ENCODE measurements at places on chromosomes 7 and 10.

DNA sequence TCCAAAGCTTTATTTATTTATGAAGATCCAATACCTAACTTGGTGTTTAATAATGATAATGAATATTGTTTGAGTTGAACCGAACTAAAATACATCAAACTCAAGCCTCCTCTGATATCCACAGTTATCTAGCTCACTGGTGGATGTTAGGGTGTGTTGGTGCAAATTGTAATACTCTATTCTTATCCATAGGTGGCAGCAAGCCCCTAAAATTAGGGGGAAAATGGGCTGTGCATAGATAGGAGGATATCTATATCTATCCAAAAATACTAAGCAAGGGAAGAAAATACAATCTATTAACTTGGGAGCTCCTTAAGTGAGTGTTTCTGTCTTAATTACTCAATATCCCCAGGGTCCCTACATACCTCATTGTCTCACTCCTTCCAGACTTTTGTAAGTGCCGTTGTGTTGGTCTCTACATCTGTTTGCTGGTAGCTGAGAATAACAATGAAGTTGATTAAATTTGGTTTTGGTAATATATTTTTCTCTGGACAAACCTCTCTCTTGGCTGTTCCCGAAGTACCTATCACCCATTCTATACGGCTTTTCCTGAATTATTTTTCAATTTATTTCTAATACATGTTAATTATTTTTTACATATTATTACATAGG is 55.0 kb upstream of the VWDE start:
- no peak for DNase-seq

DNA sequence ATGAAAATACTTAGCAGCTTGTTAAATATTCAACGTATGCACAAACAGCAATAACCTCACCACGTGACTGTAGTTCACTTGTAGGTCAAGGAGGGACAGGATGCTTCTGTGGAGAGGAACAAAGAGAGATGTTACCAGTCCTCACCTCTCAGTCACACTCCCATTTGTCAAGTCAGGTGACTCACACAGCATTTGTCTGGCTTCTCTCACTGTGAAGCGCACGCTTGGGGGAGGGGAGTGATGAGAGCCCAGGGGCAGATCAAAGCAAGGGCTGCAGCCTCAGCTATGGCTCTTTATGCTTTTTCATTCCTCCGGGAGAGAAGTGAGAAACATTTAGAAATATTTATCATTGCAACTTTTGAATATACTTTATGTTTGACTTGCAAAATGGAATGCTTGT is 2.9 kb upstream of the RBM20 start:
- DNase-seq, result no peak

GRCh38 chr7:37546677-37547076 is 98.0 kb upstream of the ELMO1 start:
- DNase-seq, result no peak

DNA sequence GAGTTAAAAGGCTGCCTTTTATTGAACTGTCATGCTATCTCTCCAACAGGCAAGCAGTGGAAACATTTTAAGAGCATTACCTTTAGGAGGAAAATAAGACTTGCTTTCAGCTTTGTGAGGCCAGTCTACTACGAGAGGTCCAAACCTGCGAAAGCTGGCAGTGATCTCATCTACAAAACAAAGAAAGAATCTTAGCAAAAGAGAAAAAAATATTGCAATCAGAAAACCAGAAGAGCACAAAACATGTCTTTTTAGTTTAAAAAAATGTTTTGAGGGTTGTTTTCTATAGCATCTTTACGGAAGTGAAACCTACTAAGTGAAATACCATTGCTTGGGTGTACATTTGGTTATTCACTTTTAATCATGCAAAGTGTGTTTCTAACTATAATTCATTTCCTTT is 147.9 kb downstream of the CPEB3 start:
- DNase-seq, result no peak

GRCh38 chr10:121900443-121901174 is 27.2 kb downstream of the ATE1 start:
- peak; percentile 50 for DNase-seq

GRCh38 chr10:11024596-11024995 is 6.9 kb downstream of the CELF2 start:
- DNase-seq, result peak; percentile 56

GRCh38 chr7:39693812-39694211 is 70.4 kb downstream of the RALA start:
- no peak for DNase-seq

DNA sequence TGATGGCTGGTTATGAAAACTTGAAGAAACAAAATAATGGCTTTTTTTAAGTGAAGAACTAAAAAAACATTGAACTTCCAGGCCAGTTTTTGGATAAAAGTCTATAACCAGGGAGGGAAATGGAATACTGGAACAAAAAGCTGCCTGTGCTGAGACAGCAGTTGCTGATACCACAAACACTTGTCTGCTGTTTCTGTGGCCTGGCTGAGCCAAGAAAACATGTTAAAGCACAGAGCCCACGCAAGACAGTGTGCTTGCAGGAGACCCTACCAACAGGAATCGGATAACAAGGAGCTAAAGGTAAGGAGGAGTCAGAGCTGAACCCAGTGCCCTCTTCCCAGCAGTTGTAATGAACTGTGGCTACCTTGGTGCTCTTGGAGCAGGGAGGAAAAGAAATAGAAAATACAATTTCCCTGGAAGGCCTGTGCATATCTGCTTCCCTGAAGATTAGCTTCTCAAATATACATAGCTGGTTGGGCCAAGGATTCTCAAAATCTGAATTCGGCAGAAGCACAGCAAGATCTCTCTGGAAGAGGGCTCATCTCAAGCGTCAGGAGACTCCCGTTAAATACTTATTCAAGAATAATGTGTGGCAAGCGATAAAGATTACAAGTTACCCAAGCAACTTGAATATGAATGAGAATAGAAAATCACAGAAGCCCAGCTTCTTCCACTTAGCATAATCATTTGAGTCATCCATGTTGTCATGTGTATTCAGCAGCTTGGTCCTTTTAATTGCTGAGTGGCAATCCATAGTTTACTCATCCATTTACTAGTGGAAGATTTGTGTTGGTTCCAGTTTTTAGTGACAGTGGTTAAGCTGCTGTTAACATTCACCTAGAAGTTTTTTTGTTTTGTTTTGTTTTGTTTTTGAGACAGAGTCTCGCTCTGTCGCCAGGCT is 87.6 kb downstream of the NOD1 start:
- DNase-seq, result no peak

DNA sequence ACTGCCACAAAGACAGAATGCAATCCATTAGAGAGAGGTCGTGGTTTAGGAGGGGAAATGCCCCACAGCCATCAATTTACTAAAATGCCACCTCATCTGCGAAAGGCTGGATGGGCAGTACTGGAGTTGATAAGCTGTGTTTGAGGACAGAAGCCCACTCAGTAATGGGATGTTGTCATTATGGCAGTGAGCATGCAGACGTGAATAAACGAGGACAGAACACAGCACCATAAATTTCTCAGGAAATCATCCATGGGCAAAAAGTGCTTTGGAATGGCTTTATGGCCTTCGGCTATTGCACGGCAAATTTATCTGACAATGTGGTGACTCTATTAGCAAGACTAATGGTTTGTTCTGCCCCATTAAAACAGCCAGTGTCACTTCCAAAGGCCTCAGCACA is 15.9 kb upstream of the C10orf53 start:
- no peak for DNase-seq

DNA sequence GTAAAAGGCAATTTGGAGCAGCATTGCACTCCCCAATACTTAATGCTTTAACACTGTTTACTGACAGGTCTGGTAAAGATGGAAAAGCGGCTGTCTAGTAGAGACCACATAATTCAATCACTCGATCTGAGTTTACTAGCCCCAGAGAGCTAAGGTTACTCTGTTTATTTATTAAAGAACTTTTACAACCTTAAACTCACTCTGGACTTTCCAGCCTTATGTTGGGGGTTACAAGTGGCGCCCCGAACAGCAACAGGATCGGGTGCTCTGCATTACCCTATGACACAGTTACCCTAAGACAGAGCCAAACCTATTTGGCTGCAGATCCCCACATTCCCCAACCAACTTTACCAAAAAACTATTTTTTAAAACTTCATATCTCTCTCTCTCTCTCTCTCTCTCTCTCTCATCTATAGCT is 43.9 kb downstream of the MRPS24 start:
- DNase-seq, result no peak

- DNase-seq, result no peak
Measured at GRCh38 chr7:20260223-20260622, 43.0 kb upstream of the MACC1 start.

DNA sequence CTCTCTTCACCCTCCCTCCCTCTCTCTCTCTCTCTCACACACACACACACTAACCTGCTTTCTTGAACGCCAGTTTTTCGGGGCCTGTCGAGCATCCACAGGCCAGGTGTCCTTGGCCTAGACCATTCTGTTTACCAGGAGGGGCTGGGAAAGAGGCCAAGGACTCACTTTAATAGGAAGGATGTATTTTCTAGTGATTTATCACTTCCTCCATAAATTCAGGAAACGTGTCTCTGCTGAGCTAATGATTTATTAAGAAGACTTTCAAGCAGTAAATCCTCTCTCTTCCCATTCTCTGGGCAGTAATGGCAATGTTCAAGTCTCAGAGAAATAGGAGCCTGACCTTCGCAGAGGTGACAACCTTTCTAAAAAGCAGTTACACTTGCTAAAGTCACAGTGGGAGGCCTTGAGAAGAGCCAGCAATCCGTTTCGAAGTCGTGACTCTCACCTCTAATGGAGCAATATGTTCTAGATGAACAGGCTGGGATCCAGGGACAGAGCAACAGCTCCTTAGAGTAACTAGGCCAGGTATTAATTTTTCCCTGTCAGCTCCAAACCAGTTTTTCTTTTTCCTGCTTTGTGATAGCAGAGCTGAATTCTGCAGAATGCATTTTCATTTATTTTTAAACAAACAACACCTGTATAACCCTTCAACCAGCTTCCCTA is 1357.5 kb upstream of the SORCS1 start:
- no peak for DNase-seq

DNA sequence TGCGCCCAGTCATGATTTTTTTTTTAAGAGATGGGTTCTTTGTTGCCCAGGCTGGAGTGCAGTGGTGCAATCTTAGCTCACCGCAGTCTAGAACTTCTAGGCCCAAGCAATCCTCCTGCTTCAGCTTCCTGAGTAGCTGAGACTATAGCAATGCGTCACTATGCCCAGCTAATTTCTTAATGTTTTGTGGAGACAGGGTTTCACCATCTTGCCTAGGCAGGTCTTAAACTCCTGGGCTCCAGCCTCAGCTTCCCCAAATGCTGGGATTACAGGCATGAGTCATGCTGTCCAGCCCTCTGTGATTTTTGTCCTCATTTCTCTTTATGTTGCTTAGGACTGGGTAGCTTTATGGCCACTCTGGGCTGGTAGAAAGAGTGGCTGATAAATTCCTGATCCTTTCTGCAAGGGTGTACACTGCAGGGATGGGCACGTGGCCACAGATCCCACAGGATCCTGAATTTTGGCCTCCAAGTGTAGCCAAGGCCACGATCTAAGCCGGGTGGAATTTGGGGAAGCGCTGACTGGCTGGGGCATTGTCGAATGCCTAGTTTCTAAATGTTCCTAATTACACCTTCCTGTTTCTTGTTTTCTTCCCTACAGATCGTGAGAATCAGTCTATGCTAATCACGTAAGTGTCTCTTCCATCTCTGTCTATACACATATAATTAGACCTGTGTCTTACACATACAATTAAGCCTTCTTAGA is 24.1 kb upstream of the MYH16 start:
- no peak for DNase-seq

GRCh38 chr10:22640359-22640758 is 74.0 kb downstream of the PIP4K2A start:
- no peak for DNase-seq

DNA sequence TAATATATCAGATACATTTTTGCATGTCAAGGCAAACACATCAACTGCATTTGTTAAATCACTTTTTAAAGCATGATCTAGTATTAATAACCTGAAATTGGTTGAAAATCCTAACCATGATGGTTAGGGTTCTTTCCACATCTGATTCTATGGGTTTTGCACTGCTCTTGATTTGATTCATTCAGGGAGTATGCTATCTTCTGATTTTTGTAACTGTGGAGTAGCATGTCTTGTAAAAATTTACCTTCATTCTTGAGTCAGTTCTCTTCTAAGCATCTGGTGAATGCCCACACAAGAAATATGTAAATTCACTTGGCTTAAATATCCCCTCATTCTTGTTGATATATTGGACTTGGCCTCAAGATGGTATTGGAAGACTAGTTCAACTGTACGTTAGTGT is 178.7 kb downstream of the KLF6 start:
- no peak for DNase-seq

Data from glomerular endothelial cell (primary cell).